ENCODE measurements at places on chromosomes 2 and 18.

DNA sequence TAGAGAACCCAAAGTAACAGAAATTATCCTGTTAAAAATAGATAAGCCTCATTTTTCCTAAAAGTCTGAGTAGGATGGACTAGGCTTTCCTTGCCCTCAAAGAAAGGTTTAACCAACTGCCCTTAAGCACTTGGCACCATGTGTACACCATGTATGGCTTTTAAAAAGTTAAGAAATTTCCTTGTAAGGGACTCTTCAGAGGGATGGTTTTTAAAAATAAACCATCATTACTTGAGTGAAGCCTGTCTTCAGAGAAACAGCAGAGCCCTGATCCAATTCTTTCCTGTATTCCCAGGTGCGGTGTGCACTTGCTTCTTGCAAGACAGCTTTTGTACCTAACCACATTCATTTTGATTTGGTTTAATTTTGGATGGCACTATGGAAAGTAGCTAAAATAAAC lies 1.1 kb upstream of the NEMP2 start:
- DNase-seq, result no peak

DNA sequence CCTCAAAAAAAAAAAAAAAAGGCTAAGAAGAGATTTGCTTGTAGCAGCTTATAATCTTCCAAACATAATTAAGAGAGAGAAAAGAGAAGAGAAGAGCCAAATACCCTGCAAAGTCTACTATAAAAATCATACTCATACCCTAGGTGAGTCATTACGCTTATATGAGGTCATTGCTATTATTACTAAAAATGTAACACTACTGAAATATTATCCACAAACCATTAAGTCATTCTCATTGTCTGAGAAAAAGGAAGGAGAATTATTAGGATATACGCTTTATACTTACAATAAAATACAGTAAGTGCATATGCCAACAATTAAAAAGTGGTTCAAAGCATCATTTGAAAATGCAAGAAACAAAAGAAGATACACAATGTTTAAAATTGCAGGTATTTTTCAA lies 66.5 kb downstream of the COLEC12 start:
- DNase-seq, result no peak

DNA sequence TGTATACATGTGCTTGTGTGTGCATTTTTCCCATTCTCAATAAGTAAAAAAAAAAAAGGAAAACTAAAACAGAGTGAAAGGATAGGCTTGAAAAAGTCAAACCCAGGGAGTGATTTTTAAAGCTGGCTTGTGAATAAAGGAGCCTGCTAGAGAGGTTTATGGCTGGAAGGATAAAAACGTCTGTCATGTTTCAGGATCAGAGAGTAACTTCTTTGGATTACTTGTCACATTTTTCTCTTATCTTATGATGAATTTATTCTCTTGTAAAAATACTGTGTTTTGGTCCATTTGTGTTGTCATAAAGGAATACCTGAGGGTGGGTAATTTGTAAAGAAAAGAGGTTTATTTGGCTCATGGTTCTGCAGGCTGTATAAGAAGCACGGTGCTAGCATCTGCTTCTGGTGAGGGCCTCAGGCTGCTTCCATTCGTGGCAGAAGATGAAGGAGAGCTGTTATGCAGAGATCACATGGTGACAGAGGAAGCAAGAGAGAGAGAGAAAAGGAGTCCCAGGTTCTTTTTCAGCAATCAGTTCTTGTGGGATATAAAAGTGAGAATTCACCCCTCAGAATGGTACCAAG lies 89.1 kb downstream of the OSBPL6 start:
- no peak for DNase-seq

DNA sequence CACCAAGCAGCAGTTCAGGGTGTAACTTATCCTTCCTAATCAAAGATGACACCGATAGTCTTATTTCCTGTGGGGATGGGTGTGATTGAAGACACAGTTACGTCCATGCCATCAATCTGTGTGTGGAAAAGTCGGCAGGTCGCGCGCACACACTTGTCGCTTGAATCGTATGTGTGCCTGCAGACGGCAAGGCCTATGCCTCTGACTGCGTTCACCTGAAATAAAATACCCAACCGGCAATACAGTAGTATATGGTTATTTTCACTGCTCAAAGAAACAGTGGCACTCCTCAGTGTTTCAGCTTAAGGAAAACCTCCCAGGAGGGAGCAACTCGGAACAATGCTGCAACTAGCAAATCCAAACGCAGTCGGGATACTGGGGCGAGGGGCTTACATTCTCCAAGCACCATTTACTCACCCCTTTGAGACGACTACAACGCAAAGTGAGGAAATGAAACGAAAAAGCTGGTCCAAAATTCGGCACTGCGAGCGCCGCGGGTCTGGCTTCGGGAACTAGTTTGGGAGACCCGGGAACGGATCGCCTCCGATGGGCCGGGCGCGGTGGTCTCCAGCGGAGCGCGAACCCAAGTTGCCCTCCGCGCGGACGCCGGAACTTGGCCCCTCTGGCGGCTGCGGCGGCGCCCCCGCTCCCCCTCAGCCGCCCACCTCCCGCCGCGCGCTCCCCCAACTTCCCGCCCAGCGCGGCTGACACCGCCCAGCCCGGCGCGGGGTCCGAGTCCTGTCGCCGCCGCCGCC lies 675 bp downstream of the PRKD3 start:
- DNase-seq, result no peak

- DNase-seq, result no peak
Observed at GRCh38 chr2:239814861-239815601, 210.1 kb downstream of the NDUFA10 start.

DNA sequence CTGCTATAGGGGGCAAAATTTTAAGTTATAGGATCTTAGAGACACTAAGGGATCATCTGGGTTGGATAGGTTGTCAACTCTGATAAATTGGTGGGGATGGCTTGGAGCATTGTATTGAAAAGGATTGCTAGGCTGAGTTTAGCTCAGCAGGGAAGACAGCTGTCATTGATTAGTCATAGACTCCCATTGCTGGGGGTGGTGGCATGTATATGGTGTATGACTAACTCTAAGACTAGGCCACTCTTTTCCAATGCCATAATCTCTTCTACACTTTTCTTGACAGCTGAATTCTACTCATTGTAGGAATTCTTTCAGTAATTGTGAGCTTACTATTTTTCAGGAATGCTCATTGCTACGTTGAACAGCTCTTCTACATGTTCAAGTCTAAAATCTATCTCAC lies 81.3 kb upstream of the PELI1 start:
- no peak for DNase-seq
